ENCODE measurements at places on chromosomes 13 and 19.

DNA sequence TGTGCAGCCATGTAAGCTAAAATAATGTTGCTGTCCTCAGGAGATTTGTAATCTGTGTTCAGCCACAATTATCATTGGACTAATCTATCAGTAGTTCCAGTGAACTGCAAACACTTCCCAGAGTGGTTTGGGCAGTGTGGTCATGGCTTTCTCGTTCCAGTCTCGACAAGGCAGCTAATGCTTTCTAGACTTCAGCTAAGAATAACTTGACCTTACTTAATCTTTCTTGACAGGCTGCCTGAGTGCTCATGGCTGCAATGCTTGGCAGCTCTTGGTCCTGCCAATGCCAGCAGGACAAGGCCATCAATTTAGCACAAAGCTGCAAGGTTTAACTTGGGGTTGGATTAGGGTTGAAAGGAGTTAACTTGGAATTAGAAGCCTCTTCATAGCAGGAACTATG is 32.8 kb downstream of the ATP12A start:
- DNase-seq: no peak

- peak; percentile 21 for DNase-seq
Measured at GRCh38 chr13:76148926-76149325, 512.8 kb downstream of the LMO7 start.

DNA sequence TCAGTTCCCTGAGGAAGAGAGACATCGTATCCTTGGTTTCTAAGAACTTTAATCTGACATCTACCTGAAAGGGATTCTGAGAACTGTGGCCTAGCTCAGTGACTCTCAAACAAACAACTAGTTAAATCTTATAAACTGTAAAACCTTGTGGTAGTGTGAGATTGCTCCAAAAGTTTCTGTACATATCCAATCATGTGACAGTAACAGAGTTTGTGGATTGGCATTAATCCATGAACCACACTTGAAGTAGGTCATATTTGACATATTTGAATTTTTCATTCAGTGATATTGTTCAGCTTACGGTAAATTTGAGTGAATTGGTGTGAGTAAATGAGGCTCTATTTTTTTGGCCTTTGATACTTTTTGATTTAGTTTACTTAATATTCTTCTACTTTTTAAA is 15.0 kb downstream of the TDRD3 start:
- no peak for DNase-seq

DNA sequence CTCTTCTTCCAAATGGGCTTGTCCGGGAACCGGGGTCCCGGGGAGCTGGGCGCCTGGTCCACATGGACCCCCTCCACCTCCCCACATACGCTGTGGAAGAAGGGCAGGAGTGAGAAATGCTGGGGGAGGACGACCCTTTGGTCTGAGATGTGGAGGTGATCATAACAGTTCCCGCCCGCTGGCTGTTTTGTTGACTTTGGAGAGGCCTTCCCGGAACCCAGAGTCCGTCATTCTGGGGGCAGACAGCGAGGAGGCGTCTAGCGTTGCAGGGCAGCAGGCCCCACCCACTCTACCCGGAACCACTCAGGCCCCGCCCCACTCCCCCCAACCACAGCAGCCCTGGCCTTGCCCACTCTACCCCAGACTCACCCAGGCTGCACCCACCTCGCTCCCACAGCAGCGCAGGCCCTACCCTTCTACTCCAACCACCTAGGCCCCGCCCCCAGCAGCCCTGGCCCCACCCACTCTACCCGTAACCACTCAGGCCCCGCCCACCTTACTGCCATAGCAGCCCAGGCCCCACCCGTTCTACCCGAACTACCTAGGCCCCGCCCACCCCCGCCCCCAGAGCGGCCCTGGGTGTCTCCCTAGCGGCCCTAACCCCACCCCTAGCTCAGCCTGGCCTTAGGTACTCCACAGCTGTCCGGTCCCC is 7.1 kb downstream of the GPR108 start:
- DNase-seq: no peak

- DNase-seq: peak; percentile 84
Measured at GRCh38 chr19:19403373-19403901, 2.0 kb upstream of the GATAD2A start.
